ENCODE measurements at places on chromosomes 2 and 18.

- H3K36me3 ChIP-seq, result no peaks in the 10 kb centered on the region
- peaks cover 11% of the 10 kb centered on the region for H3K4me1 ChIP-seq
- H3K27ac ChIP-seq, result no peak overlapping the region
- peaks cover 4% of the 10 kb centered on the region for H3K27me3 ChIP-seq
- H3K4me3 ChIP-seq, result no peak overlapping the region
Measured at GRCh38 chr2:197359859-197360258, 49.3 kb upstream of the ANKRD44 start.

DNA sequence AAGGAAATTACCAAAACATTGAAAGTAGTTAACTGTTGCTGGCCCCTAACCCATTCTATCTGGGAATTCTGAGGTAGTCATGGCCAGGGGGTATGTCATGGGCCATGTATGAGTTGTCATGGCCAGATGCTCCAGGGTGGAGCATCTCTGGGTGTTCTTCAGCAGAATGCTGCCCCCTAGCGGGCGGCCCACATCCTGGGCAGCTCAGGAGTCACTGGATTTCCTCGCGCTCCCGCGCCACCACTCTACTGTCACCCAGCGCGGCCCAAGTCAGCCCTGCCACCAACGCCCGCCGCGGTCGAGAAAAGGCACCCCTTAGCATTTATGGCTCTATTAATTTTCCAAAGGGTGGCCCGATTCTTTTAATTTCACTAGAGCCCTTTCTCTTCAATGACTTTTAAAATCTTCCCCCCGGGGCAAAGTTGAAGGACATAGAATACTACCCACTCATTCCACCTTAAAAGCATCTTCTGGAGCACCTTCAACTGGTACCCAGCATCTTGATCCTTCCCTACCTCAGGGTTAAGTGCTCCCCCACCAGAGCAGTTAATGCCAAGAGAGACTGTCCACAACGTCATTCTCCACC, 41.6 kb downstream of the PKDCC start:
- no peak overlapping the region for H3K27ac ChIP-seq
- H3K36me3 ChIP-seq, result no peaks in the 10 kb centered on the region
- peak; percentile 76 for DNase-seq
- peaks cover 69% of the 10 kb centered on the region for H3K27me3 ChIP-seq
- no peak overlapping the region for H3K4me3 ChIP-seq

- H3K4me3 ChIP-seq, result no peak overlapping the region
- no peaks in the 10 kb centered on the region for H3K27me3 ChIP-seq
- H3K36me3 ChIP-seq, result peaks cover 5% of the 10 kb centered on the region
- no peak overlapping the region for H3K27ac ChIP-seq
- no peak for DNase-seq
Measured at GRCh38 chr2:135320465-135321355, 210.3 kb downstream of the ZRANB3 start.

GRCh38 chr2:223537651-223538601, 64.2 kb downstream of the SCG2 start:
- no peak for DNase-seq
- H3K4me3 ChIP-seq, result no peak overlapping the region
- peaks cover 29% of the 10 kb centered on the region for H3K4me1 ChIP-seq
- no peaks in the 10 kb centered on the region for H3K36me3 ChIP-seq
- peak overlapping the region; percentile 77 for H3K27ac ChIP-seq

GRCh38 chr2:112686348-112687217, 34.2 kb upstream of the NT5DC4 start:
- no peak overlapping the region for H3K4me3 ChIP-seq
- no peaks in the 10 kb centered on the region for H3K36me3 ChIP-seq
- H3K27me3 ChIP-seq, result peaks cover 28% of the 10 kb centered on the region
- no peak overlapping the region for H3K27ac ChIP-seq
- H3K4me1 ChIP-seq, result peaks cover 17% of the 10 kb centered on the region

GRCh38 chr2:62118160-62118559, 77.8 kb upstream of the B3GNT2 start:
- H3K27ac ChIP-seq, result no peak overlapping the region
- peaks cover 5% of the 10 kb centered on the region for H3K4me1 ChIP-seq
- H3K36me3 ChIP-seq, result no peaks in the 10 kb centered on the region

Data from nephron progenitor cell (in vitro differentiated cells).